ENCODE measurements at places on chromosomes 11 and 22. TPM values are rescaled to one million over a fixed set of nuclear protein-coding genes. Genes with fewer than 3 reads are reported as not detected.

Gene VSTM5
- 0.51 TPM for total RNA-seq

Gene DAGLA
- 4.5 TPM for total RNA-seq

Gene OTUB1
- 204 TPM for total RNA-seq

Gene OR51M1
- total RNA-seq, result not detected

Gene USP28
- 11.6 TPM for total RNA-seq

Gene OR51E2
- not detected for total RNA-seq

Gene LSP1
- total RNA-seq, result 0.58 TPM

Gene CCDC116
- 0.29 TPM for total RNA-seq

Gene NFAM1
- total RNA-seq, result not detected

Gene CRYBB1
- not detected for total RNA-seq

Gene OR52I2
- not detected for total RNA-seq

Gene HORMAD2
- total RNA-seq, result not detected

Gene POU2AF3
- total RNA-seq, result not detected

Gene ACTN3
- total RNA-seq, result not detected

Gene RRAS2
- total RNA-seq, result 86.7 TPM

Gene SNX15
- 16.5 TPM for total RNA-seq

Gene SYT12
- 0.58 TPM for total RNA-seq

Gene OR52B6
- not detected for total RNA-seq

Gene DTX4
- 3.0 TPM for total RNA-seq

Gene PRSS23
- 64.2 TPM for total RNA-seq

Gene TMEM132A
- 287 TPM for total RNA-seq

Gene FXYD6
- total RNA-seq, result 71.2 TPM

Gene MRPL11
- 85.3 TPM for total RNA-seq

All from epithelial cell of proximal tubule (primary cell).